SK-N-MC (cell line): ENCODE measurements at places on chromosomes 12 and 14.

- DNase-seq = no peak
Measured at GRCh38 chr14:70919774-70920173, 12.5 kb downstream of the PCNX1 start.

- DNase-seq = no peak
Measured at GRCh38 chr14:74195623-74196022, 43.6 kb upstream of the VSX2 start.

- DNase-seq = no peak
Measured at GRCh38 chr14:91405724-91406435, 11.7 kb downstream of the CCDC88C start.

GRCh38 chr14:77011245-77011644 is 17.3 kb downstream of the IRF2BPL start:
- DNase-seq = no peak

GRCh38 chr12:125203145-125203765 is 138.0 kb downstream of the AACS start:
- DNase-seq = no peak

DNA sequence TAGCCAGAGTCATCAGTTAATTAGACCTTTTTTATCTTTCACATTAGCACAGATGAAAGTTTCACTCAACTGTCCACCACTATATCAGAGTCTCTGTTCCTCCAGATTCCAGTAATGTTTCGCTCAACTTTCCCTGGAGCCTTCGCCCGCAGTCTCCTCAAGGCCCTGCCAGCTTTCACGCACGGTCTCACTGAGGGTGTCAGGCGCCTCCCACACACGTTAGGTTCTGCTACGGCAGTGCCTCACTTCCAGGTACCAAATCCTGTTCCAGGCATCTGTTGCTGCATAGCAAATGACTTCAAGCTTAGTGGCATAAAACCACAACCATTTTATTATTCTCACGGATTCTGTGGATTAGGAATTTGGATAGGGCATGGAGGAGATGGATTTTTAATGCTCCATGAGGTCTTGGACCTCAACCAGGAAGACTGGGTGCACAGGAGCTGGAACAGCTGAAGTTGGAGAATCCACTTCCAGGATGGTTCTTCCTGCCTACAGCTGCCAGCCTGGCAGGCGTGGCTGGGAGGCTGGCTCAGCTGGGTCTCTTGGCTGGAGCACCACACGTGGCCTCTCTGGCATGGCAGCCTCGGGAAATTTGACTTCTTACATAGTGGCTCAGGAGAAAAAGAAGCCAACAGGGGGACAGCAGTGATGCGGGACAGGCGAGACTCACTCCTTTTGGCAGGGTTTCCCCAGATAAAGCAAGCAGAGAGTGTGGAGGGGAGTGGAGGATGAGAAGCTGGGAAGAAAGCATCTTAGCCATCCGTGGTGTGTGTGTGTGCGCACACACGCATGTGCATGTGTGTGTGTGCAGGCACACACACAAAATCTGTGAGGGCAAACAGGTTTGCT is 21.3 kb upstream of the BCDIN3D start:
- no peak for DNase-seq

GRCh38 chr12:113145720-113146551 is 3.6 kb upstream of the CFAP73 start:
- no peak for DNase-seq

- DNase-seq = no peak
Measured at GRCh38 chr12:124040737-124041136, 67.7 kb downstream of the ZNF664 start.

GRCh38 chr12:84512751-84513150 is 399.8 kb downstream of the SLC6A15 start:
- DNase-seq = no peak

GRCh38 chr12:25806271-25806670 is 152.2 kb upstream of the RASSF8 start:
- no peak for DNase-seq

- no peak for DNase-seq
Measured at GRCh38 chr12:4530160-4530559, 8.5 kb upstream of the RAD51AP1 start.

GRCh38 chr12:15688202-15688736 is 100.9 kb downstream of the EPS8 start:
- no peak for DNase-seq

GRCh38 chr14:55351111-55351510 is 60.5 kb downstream of the ATG14 start:
- DNase-seq = no peak

DNA sequence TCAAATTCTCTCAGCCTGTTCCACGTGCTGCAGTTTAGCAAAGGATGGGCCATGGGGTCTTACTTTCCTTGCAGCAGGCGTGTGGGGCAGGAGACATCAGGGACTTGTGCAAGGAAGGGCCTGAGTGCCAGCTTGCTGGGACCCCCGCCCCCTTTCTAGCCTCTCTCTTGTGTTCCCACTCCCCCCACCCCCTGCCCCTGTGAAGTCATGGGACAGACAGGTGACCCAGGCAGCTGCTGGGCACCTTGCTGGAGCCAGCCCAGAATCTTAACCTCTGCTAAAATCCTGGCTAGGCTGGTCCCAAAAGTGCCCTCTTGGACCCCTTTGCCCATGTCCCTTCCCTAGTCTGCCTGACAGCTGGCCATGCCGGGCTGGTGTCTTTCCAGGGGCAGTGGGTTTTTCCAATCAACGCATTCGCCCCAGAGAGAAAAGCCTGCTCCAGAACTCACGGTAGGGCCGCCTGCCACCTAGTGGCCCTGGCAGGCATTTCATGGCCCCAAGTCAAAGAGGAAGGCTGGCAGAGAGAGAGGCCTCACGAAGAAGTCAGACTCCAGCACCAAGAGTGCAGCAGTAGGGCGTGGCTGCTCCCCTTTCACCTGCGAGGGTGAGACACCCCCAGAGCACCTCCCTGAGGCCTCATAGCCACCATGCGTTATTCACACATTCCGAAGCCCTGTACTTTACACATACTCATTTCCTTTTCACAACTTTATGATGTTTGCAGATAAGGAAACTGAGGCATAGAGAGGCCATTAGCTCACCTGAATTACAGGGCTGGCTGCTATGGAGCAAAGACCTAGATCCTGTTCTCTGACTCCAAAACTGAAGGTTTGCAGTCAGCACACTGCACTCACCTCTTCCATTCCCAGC is 67.4 kb downstream of the LGMN start:
- peak; percentile 39 for DNase-seq

- no peak for DNase-seq
Measured at GRCh38 chr12:64064706-64065105, 157.4 kb downstream of the KICS2 start.

- no peak for DNase-seq
Measured at GRCh38 chr12:99901181-99901580, 83.6 kb downstream of the ANKS1B start.

DNA sequence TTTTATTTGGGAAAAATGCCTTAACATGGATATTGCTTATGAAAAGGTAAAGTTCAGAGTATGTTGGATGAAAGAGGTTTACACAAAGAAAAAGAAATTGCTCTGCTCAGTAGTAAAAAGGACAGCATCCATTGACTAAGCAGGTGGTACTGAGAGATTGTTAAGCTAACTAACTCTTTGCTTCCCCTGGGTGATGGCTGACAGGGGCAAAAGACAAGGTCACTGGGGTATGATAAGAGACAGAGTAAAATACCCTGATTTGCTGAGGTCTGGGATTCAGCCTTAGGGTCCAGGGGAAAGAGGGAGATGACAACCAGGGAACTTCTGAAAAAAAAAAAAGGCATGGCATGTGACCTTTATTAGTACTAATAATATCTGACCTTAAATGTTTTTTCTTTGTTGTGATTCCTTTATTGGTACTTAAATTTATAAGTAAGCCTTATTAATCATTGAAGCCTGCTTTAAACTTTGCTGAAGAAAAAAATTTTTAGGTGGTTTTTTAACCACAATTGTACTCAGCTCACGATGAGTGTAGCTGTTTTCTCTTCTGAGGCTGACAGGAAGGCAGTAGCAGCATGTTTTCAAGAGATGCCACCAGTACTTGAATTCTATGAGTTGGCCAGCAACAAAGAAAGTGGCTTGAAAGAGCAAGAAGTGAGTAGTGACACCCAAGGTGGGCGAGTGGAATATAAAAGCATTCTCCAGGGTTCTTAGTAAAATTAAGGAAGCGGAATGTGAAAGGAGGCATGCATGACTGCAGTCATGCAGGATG is 43.7 kb upstream of the KITLG start:
- DNase-seq = no peak

DNA sequence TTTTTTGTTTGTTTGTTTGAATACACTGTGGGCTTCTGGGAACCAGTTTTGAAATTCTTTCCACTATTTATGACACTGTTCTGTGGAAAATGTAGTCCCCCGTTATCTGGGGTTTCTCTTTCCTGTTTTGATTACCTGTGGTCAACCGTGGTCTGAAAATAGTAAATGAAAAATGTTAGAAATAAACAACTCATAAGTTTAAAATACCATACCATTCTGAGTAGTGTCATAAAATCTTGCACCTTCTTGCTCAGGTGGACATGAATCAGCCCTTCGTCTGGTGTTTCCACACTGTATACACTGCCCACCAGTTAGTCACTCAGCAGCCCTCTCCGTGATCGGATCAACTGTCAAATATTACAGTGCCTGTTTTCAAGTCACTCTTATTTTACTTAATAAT is 5.1 kb upstream of the PAPOLA start:
- no peak for DNase-seq

DNA sequence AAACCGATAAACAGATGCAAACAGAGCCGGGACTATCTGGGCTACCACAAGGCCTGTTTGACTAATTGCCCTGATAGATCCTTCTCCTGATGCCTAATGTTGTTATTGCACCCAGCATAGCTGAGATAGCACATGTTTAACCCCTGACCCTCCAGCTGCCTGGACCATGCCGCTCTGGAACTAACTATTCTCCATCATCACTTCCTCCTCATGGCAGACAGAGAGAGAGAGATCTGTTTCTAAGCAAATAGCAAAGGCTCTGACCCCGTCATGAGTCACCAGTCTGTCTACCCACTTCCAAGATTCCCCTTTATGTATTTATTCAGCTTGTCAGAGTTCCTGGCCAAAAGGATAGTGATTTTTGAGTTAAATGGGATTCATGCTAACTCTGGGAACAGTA is 58.2 kb upstream of the FLRT2 start:
- no peak for DNase-seq

DNA sequence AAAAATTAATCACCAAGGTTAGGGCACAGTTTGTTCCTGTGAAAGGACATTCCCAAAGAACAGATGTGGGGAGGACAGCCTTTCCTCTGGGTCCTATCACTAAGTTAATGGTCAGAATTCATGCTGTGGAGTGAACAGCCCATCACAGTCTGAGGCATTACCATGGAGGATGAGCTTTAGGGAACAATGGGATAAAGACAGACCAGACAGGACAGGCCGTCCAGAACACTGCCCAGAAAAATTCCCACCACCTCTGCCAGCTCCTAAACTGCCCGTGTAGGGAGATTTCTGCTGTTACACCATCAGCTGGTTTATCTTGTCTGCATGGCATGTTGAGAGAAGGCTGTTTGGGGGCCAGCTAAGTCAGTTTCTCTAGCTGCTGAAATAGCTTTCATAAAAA is 49.6 kb upstream of the IFNG-AS1 start:
- DNase-seq = no peak

DNA sequence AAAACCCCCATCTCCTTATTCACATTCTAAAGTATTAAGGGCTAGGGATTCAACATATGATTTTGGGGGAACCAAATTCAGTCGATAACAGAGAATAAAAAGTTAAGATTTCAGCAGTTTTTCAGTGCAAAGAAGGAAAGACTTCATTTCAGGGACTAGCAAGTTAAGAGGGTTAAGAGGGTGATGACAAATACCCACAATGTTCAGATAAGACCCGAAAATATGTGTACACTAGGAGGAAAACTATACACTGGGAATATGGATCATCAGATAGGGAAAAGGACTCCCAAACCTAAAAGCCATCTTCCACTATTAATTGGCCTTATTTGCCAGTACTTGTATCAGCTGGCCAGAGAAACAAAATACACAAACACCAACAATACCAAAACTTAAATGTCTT is 824.2 kb downstream of the SLC16A7 start:
- no peak for DNase-seq

- DNase-seq = no peak
Measured at GRCh38 chr14:91897106-91897701, 29.9 kb upstream of the TC2N start.

- no peak for DNase-seq
Measured at GRCh38 chr12:130240831-130241590, 78.7 kb downstream of the FZD10 start.

GRCh38 chr14:74459289-74459946 is 33.4 kb upstream of the SYNDIG1L start:
- DNase-seq = no peak

DNA sequence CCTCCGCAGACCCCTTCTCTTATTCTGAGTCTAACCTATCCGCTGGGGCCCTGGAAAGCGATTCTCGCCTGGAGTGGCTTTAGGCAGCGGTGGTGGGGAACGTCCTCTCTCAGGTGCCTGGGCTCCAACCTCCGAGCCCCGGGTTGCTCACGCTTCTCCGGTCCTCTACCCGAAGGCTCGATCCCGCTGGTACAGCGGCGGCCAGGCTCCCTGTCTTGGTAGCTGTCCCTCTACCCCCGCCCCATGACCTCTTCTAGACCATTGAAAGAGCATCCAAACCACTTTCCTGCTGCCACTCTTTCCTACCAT is 505 bp upstream of the HEBP1 start:
- no peak for DNase-seq

GRCh38 chr12:3089588-3089987 is 12.4 kb downstream of the TSPAN9 start:
- no peak for DNase-seq

DNA sequence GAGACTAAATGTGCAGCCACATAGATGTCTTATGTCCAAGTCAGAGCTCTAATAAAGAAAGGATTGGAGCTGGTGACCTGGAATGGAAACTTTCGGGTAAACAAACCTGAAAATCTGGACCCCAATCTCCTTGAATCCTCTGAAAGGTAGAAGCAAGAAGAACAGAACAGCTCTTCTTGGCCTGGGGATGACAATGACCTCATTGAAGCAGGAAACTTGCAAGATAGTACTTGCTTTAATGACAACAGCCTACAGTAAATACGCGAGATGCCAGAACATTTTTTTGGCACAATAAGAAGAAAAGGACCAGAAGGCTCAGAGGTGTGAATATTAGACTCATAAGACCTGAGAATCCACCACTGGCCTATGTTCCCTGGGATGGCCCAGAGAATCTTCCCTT is 4.1 kb upstream of the PRIMA1 start:
- no peak for DNase-seq
